ENCODE measurements at places on chromosomes 2 and 18.
A peak's percentile ranks its signal among the peaks of the same experiment; 100 is the strongest.

DNA sequence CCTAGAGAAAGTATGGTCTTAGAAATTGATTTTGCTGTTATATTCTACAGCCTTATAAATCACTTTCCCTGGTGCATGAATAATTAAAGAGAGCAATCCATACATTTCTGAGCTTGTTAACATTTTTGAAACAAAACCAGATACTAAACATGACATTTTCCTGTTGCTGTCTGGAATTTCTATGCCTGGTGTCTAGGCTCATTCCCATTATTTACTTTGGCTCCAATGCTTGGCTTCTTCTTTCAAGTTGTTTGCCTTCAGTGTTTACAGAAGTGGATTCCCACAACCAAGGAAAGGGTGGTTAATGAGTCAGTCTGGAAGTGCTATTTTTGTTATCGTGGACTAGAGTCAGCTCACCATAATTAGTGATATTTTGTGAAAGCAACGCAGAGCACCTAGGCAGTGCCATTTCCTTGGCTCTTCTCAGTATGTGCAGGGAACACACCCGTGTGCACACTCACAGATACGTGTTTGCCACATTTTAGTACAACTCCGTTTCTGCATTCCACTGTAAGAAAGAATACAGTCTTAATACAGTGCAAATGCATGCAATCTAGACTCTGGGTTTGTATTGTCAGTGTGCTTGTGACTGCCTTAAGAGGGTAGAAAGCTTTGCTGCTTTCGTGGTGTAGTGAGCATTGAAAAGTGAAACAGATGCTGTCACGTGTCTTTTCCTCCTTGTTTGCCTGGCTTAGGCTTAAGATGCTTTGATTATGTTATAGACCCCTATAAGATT is 185.0 kb upstream of the RASGRP3 start:
- DNase-seq = no peak

GRCh38 chr2:55155764-55156281 is 76.3 kb downstream of the CLHC1 start:
- DNase-seq = no peak

- no peak for DNase-seq
Measured at GRCh38 chr2:134139611-134140010, 114.3 kb upstream of the MGAT5 start.

- no peak for DNase-seq
Measured at GRCh38 chr18:49228187-49228586, 232.3 kb downstream of the DYM start.

GRCh38 chr2:19288291-19288690 is 70.1 kb downstream of the OSR1 start:
- DNase-seq = no peak

DNA sequence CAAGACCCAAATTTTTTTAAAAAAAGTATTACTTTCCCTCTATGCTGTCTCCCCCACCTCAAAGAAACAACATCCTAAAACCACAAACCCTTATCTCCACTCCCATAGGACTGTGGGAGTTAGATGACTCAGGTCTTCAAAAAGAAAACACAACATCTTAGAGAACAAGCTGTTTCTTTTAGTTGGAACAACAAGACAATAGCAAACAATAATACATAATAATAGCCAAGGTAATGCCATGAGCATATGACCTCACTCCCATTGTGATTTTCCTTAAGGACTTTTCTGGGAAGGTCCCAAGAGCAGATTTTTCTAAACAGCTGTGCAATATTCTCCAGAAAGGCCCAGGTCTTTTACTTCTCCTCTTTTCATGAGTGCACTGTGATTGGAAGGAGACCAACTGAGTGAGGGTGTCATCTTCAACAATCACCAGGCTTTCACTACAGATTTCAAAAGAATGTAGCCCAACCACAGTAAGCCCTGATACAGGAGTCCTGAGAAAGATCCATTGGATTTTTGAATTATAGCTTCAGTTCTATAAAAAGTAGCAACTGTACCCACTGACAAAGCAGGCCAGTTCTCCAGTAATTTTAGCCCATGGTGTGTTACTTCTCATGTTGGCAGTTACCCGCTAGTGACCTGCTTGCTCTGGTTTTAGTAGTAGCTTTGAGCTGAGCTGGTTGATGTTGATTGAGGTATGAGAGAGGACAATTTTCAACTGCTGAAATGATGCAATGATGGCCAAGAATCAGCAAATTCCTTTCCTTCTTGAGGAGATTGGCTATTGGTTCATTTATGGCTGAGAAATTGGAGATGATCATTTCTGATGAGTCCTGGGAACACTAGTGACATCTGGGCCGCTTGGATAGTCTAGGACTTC is 144.5 kb upstream of the TCF4 start:
- DNase-seq = no peak

DNA sequence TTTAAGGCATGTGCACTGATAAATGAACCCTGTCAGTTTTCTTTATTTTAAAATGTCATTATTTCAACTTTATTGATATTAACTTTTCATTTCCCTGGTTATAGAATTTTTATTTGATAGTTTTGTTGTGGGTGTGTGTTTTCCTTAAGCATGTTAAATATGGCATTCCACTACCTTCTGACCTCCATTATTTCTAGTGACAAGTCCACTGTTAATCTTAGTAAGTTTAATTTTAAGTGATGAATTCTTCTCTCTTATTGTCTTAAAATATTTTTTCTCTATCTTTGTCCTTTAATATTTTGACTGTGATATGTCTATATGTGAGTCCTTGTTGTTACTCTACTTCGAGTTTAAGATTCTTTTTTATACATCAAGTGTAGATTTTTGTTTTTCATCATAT is 685.7 kb downstream of the GALR1 start:
- no peak for DNase-seq

- peak; percentile 34 for DNase-seq
Measured at GRCh38 chr18:61435064-61435652, 101.9 kb downstream of the CDH20 start.

DNA sequence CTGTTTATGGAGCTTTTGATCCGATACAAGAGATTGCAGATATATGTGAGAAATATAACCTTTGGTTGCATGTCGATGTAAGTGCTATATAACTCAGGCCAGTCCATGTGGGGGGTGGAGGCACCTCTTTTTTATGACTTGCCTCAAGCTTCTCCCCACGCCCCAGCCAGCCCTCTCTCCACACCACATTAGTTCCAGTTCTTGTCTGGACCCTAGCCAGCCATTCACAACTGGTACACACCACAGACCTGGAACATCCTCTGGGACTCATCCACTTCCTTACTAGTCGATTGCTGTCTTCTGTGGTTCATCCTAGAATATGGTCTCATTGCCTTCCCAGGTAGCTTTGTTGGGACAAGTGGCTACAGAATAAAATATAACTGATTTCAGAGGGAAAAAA is 31.0 kb downstream of the GAD1 start:
- no peak for DNase-seq

GRCh38 chr18:63603772-63604171 is 16.6 kb downstream of the SERPINB13 start:
- no peak for DNase-seq

DNA sequence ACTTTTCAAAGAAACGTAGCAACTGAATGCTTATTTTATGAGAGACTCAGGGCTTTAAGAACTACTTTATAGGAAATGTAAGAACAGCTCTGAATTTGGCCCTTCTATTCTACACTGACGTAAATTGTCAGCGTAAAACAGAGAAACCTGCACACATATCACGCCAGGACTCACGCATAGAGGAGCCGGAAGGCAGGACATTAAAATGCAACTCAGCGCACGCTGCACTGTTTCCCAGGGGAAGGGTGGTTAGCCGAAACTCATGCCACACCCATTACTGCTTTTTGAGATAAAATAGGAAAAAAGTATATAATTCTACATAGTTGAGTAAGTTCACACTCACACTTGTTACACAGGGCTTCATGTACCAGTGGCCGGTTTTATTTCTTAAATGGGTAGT is 7.4 kb downstream of the TUBB6 start:
- DNase-seq = no peak

All from H9 (cell line).